ENCODE measurements at places on chromosomes 5 and 9.

GRCh38 chr5:130206686-130207085 lies 302.4 kb downstream of the CHSY3 start:
- no peak for DNase-seq

DNA sequence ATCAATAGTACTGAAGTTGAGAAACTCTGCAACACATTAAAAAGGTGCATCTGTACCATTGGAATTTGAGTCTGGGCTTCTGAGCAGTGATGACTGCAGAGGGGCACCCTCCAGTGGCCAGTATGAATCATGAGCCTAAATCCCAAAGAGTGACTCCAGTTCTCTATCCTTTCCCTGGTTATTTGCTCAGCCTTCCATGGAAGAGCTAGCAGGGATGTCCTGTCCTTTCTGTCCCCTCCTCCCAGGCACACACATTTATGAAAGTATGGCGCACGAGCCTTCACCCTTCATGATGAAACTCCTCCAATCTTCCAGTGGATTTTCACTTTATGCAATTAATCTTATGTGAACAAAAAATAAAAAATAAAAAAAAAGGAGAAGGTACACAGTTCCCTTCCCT lies 81.0 kb downstream of the ESM1 start:
- DNase-seq = no peak

- DNase-seq = no peak
Measured at GRCh38 chr5:1367149-1367548, 22.2 kb upstream of the CLPTM1L start.

- no peak for DNase-seq
Measured at GRCh38 chr5:115785381-115786065, 30.9 kb downstream of the CDO1 start.
